ENCODE measurements at places on chromosomes 4 and X.

DNA sequence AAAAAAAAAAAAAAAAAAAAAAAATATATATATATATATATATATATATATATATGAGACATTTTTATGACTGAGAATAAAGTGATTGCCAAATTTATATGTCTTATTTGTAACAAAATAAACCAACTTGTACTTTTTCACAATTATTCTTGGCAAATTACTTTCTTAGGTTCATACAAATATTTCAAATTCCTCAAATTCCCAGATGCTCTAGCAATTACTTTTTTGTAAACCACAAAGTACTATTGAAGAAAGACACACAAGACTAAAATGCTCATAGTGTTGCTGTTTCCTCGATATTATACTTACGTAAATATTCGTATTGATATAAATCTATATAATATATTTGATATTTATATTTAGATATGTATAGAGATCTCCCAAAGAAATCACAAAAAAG is 390.0 kb downstream of the FAT4 start:
- DNase-seq = no peak

GRCh38 chr4:143424276-143424675 is 87.6 kb downstream of the GAB1 start:
- DNase-seq = no peak

- no peak for DNase-seq
These were observed 129.9 kb upstream of the SLITRK2 start for GRCh38 chrX:145687707-145688106.

GRCh38 chrX:43808231-43808630 is 74.0 kb downstream of the MAOB start:
- DNase-seq = no peak

GRCh38 chrX:118225711-118226428 is 109.3 kb upstream of the KLHL13 start:
- DNase-seq = no peak

DNA sequence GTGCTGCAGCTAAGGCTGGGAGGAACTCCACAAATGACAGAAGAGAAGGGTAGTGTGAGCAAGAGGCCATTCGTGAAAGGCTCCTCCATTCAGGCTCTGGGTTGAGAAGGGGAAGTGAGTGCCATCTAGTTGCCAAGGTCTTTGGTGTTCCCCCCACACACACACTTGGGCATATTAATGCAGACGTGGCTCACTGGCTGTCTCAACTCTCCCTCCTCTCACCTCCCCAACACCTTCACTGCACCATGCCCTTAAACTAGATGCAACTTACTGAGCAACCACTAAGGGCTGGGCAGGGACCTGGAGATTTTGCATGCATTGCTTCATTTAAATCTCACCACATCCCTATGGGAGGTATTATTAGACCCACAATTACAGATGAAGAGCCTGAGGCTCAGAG is 8.7 kb downstream of the CLRN2 start:
- no peak for DNase-seq

DNA sequence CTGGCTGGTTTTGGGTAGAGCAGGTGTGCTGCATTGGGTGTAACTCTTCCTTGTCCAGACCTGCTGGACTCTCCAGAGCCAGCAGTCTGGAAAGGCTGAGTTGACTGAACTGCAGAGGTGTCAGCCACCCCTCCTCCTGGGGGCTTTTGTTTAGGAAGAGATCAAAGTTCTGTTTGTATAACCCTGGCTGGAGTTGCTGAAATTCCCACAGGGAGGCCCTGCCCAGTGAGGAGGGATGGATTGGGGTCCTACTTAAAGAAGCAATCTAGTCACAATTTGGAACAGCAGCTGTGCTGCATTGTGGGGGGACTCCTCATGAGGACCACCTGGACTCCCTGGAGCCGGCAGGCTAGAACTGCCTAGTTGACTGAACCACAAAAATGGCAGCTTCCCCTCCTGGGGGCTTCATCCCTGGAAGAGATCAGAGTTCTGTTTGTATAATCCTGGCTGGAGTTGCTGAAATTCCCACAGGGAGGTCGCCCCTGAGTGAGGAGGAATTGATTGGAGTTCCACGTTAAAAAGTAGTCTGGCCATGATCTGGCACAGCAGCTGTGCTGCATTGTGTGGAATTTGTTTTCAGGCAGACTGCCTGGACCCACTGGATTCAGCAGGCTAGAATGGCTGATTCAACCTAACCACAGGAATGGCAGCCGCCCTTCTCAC is 264.9 kb upstream of the ZC4H2 start:
- no peak for DNase-seq

DNA sequence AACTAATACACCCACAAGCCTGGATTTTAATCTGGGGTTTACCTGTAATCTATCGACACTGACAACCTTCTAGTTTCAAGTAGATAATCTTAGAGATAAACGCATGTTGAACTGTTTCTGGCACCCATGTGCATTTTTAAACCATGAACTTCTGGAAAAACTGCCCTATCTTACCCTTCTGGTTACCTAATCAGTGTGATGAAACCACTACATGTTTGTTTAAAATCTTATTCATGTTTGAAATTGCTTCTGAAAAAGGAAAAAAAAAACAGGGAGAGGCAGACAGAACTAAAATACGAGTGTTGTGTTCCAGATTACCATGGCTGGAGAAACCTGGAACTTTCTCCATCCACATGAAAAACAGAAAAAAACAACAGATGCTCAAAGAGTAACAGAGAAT is 139.3 kb downstream of the MID1IP1 start:
- no peak for DNase-seq

- no peak for DNase-seq
These were observed 148.7 kb upstream of the NAP1L5 start for GRCh38 chr4:88846206-88846790.

DNA sequence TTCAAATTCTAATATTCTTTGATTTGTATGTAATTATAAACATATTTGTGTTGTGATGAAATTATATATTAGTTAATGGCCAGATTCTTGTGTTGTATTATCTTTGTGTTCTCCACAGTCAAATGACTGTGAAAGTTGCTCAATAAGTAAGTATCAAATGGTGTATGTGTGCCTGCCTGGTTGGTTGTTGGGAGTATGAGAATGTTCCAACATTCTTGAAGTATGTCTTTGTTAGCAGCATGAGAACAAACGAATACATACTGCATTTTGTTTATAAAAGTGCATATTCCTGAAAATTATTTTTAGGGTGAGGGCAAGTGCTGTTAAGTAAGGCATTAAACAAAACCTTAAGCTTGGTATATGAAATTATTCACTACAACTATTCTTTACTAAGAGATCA is 16.2 kb downstream of the ARHGEF38 start:
- DNase-seq = no peak

GRCh38 chr4:110854021-110854678 is 231.3 kb upstream of the PITX2 start:
- DNase-seq = no peak

DNA sequence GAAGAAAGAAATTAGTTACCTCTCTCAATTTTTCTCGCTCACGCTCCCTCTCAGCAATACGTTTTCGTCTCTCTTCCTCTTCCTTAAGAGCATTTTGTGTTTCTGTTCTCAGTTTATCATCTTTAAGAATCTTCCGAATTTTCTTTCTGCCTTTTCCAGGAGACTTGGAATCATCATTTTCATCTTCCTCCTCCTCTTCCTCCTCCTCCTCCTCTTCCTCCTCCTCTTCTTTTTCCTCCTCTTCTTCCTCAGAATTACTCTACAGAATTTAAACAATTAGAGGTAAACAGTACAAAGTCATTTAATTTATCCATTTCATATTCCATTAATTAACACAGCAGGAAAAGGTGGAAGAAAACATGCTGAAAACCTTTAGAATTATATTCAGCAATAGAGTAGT is 133.9 kb downstream of the ATRX start:
- DNase-seq = no peak

- DNase-seq = no peak
These were observed 11.9 kb downstream of the EXOC1 start for GRCh38 chr4:55865228-55865806.

DNA sequence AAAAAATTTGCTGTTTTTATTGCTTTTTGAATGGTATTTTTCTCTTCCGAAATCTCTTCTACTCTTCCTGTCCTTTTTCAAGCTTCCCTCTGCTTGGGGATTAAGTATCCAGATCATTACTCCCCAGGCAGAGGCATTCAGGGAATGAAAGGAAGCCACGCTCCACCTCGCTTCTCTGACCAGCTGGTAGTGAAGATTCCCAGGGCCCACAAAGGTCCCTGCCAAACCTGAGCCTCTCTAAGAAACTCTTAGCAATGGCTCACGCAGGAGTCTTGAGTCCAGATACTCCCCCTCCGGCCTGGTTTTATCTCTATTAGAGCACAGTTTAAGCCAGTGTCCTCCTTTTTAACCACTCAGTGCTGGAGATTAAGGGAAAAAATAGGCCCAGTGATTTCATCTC is 51.4 kb upstream of the SOD3 start:
- no peak for DNase-seq

DNA sequence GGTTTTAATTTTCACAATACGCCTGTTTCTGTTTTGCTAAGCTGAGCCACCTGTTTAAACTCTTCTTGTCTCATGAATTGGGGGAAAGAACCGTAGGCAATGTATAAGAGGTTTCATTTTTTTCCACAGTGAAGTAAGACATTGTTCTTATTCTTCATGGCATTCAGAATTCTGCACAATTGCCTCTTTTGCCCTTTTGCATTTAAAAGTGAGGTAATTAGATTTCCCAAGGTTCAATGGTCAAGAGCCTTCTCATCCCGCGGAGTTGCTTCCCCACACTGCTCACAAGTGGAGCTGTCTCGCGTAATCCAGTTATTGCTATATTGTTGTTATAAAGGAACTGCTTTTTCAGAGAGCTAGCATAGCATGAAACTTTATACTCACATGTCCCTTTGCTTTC is 90.9 kb upstream of the SPRY1 start:
- DNase-seq = no peak

- DNase-seq = peak; percentile 70
These were observed 20.2 kb downstream of the WDR1 start for GRCh38 chr4:10096201-10096977.

DNA sequence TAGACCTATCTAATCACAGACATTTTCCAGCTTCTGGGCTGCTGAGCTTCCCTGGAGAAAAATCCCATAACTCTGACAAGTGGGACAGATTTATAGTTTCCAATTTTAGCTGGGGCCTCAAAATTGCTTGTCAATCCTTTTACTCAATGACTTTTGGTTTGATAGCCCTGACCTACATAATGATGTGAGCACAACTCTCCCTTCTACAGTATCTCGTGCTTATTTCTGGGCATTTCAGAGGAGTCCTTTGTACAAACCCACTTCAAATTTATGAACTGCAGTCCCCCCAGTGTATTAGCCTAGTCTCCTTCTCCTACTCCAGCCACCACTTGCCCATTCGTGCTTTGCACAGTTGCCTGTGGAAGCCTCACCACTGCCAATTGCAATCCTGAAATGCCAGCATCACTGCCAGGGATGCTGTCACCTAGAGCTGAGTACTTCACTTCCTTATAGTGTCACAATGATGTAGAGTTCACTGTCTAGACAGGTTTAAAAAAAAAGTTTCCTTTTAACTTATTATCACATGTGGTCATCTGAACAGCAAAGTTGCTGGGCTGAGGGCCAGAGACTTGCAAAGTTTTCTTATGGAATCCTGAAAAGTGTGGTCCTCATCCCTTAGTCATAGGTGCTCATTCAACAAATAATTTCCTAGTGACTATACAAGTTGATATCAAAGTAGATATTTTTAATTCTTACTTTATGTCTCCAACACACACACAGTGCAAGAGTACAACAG is 21.2 kb downstream of the TRAM1L1 start:
- DNase-seq = no peak

- DNase-seq = no peak
These were observed 63.6 kb downstream of the SLC7A11 start for GRCh38 chr4:138178566-138178965.

DNA sequence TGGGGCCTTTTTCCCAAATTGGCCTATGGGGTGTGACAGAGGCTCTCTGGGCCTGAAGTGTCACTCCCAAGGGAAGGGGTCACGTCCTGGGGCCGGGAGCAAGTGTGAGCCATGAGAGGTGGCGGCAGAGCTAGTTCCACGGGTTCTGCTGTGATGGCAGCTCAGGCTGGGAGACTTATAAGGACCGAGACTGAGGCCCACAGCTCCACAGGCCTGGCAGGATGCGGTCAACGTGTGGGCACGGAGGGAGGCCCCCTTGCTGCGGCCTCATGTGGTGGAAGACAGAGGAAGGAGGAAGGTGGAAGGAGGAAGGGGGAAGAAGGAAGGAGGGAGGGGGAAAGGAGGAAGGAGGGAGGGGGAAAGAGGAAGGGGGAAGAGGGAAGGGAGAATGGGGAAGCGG is 7.2 kb upstream of the CPLX1 start:
- no peak for DNase-seq

DNA sequence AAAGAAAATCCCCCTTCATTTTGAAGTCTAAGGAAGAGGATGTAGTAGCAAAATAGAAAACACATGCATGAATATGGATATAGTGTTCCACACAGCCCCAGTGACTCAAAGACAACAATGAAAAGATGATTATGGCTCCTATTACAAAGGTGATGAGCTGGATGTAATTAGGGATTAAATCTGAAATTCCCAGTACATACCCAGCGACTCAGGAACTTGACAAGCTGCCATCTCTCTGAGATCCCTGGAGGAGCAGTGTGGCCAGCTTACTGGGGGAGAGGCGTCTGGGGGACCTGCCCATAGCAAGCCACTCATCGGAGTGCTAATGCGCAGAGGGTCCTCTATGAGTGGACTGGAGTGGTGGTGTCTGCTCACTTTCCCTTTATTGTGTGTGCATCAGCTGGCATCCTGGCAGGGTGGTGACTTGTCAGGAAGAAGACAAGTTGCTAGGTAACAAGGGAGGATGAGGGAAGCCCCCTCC is 42.7 kb upstream of the MGST2 start:
- no peak for DNase-seq

GRCh38 chrX:7106649-7107048 is 40.9 kb upstream of the STS start:
- no peak for DNase-seq

DNA sequence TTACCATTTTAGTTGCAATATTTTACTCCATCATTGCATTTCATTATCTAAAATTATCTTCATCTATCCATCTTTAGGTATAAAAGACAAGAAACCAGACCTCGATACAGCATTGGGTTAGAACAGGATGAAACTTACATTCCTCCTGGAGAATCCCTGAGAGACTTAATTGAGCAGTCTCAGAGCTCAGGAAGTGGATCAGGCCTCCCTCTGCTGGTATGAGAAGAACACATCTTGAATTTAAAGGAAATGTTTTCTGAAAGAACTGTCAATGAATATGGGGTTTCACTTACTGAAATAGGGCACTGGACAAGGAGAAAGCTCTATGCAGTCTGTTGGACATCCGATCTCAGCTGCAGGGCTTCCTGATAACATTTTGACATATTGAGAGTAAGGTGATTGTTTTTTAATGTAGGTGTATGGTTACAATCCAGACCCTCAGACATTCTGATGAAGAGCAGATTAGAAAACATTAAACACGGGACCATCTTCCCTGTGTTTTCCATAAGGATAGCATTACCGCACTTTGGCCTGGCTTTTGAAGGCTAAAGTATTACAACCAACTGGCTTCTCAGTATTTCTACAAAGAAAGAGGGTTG is 367.2 kb downstream of the BMPR1B start:
- no peak for DNase-seq

DNA sequence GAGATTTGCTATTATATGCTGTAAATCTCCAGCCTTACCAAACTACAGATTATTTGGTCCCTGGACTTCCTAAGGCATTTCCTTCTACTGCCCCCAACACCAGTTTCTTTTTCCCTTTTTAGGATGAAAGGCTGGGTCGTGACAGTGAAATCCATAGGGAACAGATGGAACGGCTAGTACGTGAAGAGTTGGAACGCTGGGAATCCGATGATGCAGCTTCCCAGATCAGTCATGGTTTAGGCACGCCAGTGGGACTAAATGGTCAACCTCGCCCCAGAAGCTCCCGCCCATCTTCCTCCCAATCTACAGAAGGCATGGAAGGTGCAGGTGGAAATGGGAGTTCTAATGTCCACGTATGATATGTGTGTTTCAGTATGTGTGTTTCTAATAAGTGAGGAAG is 67.9 kb downstream of the PKD2 start:
- DNase-seq = no peak
